Globus pallidus (tissue), 1 donor: ENCODE measurements at places on chromosomes 4 and X.

DNA sequence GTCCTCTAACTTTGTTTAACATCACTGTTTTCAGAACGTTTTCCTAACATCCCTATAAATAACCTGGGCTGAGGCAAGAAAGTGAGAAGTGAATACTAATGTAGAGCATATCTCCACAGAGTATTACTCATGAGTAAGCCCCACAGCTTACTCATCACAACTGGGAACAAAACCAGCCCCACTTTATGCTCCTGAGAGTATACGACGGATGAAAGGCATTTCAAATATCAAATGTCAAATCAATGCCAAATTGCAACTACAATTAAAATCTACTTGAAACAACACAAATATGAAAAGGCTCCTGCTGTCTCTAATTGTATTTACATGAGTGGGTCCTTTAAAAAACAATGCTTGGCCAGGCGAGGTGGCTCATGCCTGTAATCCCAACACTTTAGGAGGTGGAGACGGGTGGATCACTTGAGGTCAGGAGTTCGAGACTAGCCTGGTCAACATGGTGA, 41.2 kb downstream of the SH3RF1 start:
- DNase-seq, result no peak

- peak; percentile 51 for DNase-seq
These were observed 6.2 kb upstream of the IQSEC2 start for GRCh38 chrX:53287493-53288138.

- no peak for DNase-seq
These were observed 128.5 kb upstream of the HPGD start for GRCh38 chr4:174650711-174651355.

DNA sequence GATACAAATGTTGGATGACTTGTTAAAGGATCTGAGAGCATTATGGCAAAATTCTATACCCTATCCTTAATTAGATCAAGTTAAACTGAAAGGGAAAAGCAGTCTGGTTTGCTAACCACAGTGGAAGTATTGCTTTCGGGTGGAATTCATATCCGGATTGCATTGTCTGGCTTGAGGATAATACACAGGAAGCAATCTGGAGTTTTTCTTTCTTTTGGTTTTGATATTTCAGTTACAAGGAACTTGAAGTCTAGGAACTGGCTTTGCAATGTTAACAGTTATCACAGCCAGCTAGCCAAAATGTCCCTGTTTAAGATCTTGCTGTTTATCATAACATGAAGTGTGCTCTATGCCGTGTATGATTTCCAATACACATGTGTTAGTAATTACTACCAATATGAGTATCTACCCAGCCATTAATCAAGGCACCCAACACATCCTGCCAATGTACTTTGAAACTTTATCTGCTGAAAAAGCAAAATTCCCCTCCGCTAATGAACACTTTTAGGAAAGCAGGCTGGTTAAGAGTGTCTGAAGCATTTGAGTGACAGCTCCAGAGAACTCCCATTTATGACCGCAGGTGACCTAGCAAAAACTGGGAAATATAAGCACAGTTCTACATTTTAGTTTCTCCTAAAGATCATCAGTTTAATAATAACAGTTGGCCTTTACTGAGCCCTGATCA, 146.4 kb downstream of the PALLD start:
- DNase-seq, result no peak

- peak; percentile 43 for DNase-seq
These were observed 685 bp downstream of the COMMD8 start for GRCh38 chr4:47462799-47463234.

GRCh38 chr4:26196567-26196966, 124.2 kb upstream of the RBPJ start:
- no peak for DNase-seq

- no peak for DNase-seq
These were observed 198.8 kb upstream of the FAT4 start for GRCh38 chr4:125115941-125116340.

GRCh38 chrX:66126662-66127061, 37.4 kb upstream of the HEPH start:
- DNase-seq, result no peak
